ENCODE measurements at places on chromosomes 4 and X.

DNA sequence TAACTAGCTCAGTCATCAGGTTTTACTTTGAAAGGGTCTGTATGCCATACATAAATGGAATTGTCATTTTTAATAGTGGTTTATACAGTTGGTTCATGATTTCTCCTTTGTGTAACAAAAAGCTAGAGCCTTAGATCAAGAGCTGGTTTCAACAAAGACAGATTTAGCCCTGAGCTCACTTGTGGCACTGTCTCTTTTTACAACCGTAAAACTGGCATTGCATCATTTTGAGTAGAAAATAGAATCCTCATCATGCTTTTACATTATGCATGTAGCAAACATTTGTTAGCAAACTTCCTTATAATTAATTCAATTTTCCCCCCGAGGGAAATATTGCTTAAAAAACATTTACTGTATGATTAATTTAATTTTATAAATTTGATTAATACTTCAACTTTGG is 1871.5 kb downstream of the ARAP2 start:
- no peak for DNase-seq

GRCh38 chr4:5959211-5959982 is 58.8 kb downstream of the C4orf50 start:
- no peak for DNase-seq

GRCh38 chr4:147837435-147837834 is 105.5 kb downstream of the ARHGAP10 start:
- DNase-seq: no peak

DNA sequence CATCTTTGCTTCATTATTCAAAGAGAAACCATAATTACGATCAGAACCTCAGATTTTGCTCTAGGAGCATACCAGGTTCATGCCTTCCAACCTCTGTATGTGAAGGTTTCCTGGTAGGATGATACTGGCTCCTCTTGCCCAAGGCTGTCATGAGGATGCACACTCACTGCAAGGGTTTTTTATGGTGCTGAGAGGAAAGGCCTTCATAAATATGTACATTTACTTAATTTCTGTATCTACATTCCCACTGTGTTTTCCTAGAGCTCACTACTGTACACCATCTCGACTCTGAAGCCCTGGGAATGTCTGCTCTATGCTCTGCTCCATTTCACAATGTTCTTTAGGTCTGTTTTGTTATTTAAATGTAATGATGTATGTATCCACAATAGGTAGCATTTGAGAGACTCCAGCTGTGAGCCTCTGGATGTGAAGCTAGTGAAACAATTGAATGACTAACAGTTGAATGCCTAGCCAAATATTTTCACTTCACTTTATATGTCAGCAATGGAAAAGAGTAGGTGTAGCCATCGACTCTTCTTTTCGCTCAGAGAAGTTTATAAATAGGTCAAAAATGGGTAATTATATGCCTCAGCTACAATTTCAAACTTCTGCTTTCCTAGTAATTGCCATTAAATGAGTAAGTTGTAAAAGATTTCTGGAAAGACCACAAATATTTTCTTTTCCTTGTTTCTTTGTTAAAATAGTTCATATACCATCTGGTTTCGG is 228.0 kb downstream of the PALLD start:
- DNase-seq: no peak

DNA sequence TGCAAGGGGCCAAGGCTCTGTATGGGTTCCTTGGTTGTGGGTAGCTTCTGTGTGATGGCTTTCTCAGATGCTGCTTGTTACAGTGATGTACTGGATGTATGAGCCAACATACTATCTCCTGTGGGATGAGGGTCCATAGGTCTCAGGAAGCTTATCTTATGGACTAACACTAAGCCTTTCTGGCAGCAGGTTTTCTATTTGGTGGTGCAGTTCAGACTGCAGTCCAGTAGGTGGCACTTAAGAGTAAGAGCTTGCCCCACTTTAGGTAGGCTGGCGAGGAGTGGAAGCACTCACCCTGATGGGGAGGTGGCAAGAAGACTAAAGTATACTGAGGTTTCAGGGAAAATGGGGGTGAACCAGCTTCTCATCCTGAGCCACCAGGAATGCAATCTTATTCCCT is 306.7 kb upstream of the MAOA start:
- DNase-seq: peak; percentile 8

DNA sequence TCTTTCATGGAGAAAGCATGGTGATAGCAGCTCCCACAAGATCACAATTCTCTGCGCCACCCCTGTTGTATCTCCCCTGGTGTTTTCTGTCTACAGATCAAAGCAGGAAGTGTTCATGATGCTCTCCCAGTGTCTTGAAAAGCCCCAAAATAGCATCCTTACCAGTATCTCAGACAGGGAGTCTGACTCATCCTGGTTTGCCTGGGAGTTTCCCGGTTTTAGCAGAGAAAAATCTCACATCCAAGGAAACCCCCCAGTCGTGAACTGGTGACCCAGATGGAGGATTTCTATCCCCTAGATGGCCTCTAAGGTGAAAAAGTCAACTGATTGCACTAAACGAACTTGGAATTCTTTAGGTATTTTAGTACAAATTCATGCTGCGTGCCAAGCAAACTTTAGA is 64.3 kb upstream of the NR0B1 start:
- no peak for DNase-seq

DNA sequence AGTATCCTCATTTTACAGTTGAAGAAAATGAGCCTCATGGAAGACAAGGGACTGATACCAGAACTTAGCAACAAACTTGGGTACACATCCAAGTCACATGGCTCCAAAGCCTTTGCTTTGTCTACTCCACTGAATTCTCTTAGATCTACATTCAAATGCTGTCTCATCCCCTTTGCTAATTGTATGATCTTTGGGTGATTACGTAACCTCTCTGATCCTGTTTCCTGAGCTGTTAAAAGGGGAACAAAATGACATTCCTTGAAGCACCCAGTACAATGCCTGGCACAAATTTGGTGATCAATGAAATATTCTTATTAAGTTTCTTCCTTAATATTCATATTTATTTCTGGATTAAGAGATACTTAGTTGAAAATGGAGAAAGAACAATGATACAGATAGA is 5.9 kb upstream of the HPGD start:
- no peak for DNase-seq

- DNase-seq: no peak
These were observed 62.2 kb upstream of the SPANXD start for GRCh38 chrX:141760761-141761160.

- no peak for DNase-seq
These were observed 55.1 kb downstream of the PJA1 start for GRCh38 chrX:69110116-69110530.

- no peak for DNase-seq
These were observed 86.4 kb downstream of the ELOVL6 start for GRCh38 chr4:110112056-110112455.

DNA sequence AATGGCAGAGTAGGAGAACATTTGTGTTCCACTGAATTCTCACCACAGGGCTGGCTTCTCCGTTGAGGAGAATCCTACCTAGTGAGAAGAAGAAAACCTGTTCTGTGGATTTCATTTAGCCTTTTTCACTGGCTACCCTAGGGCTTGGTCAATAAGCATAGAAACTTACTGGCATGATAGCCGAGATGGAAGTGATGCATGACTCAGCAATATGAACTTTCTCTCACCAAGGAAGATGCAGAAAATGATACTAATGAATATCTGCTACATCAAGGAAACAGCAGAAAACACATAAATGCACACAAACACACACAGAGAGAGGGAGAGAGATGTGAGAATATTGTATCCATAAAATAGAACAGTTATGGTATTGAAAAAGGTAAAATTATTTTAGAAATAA is 216.3 kb downstream of the HHIP start:
- DNase-seq: no peak

GRCh38 chrX:51894697-51895336 is 1.4 kb downstream of the MAGED1 start:
- DNase-seq: no peak

DNA sequence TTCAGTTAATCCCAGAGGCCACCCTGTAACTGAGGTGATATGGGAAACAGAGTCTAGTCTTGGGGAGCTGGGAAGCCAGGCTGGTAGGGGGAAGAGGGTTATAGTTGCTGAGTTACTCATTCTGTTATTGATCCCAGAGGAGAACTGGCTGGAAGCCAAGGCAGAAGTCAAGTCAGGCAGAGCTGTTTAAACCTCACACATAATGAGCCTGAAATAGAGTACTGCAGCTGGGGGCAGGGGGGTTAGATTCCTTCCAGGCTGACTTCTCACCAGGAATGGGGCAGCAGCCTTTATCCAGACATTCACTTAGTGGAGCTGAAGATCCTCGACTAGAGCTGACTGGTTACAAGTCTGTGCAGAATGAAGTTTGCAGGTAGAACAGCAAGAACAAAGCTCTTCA is 144.9 kb downstream of the C4orf33 start:
- no peak for DNase-seq

GRCh38 chr4:71262161-71262560 is 76.7 kb upstream of the SLC4A4 start:
- no peak for DNase-seq

DNA sequence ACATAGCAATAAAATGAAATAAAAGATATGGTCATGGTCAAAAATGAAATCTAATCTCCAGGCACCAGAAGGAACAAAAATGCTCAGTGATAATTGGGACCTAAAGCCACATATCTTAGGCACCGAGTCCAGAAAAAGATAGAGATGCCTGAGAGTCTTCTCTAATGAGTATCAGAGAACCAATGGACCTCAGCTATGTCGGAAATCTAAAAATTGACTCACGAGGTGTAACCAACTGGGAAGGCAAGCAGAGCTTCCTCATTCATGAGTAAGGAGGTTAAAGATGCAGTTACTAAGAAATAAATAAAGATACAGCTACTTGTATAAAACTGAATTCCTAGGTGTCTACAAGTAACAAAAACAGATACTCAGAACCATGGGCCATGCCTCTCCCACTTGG is 72.1 kb downstream of the KLHL34 start:
- DNase-seq: no peak

- no peak for DNase-seq
These were observed 219.6 kb downstream of the DKK2 start for GRCh38 chr4:106816496-106816895.

- no peak for DNase-seq
These were observed 605.5 kb upstream of the PITX2 start for GRCh38 chr4:111228396-111228795.

- DNase-seq: no peak
These were observed 520.1 kb upstream of the GALNT7 start for GRCh38 chr4:172648471-172648870.

- no peak for DNase-seq
These were observed 29.3 kb downstream of the PIGG start for GRCh38 chr4:528296-528695.

All from stimulated activated CD4-positive, alpha-beta T cell treated with anti-CD3 and anti-CD28 coated beads, Interleukin-1b, Interleukin-23, amount 100 ng/mL, for 1 hour (primary cell).